ENCODE measurements at places on chromosomes 4 and X.

GRCh38 chr4:145709843-145710242, 29.9 kb downstream of the C4orf51 start:
- no peak for DNase-seq

DNA sequence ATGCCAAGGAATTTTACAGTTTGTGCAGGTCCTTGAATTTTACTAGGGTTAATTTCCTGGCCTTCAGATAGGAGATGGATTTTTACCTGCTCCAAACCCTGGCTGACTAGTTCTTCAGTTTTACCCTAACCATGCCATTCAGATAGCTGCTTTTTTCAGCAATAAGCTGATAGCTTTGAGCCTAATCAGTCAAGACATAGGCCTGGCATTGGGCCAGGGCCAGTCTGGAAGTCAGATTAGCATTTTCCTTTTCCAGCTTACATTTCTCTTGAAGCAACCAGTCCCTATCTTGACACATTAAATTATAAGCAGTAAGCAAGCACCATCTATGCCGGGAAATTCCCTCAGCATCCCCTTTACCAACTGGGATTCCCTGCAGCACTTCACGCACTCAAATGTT, 177.1 kb downstream of the ADGRA3 start:
- no peak for DNase-seq

- no peak for DNase-seq
Observed at GRCh38 chr4:3853388-3854035, 87.3 kb downstream of the ADRA2C start.

DNA sequence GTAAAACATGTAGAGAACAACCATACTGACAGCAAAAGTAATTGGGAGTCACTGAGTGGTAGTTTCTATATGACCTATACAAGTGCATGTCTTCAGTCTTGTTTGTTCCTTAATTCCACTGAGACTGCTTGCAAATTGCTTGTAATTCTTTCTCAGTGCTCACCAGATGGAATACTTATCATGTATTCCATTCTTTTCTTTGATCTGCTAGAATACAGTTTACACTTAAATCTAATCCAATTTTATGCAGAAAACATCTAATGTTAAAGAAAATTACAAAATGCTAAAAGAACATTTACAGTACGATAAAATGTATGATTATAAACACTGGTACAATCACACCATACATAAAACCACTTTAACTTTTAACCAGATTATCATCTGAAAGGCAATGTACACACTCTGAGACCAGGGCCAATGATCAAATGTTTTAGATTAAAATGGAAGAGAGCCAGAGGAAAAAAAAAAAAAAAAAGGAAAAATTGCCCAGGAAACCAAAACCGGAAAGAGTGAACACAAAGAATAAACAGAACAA, 741.4 kb downstream of the FAT4 start:
- no peak for DNase-seq

- DNase-seq, result no peak
Observed at GRCh38 chr4:80173841-80174240, 23.5 kb upstream of the PRDM8 start.

DNA sequence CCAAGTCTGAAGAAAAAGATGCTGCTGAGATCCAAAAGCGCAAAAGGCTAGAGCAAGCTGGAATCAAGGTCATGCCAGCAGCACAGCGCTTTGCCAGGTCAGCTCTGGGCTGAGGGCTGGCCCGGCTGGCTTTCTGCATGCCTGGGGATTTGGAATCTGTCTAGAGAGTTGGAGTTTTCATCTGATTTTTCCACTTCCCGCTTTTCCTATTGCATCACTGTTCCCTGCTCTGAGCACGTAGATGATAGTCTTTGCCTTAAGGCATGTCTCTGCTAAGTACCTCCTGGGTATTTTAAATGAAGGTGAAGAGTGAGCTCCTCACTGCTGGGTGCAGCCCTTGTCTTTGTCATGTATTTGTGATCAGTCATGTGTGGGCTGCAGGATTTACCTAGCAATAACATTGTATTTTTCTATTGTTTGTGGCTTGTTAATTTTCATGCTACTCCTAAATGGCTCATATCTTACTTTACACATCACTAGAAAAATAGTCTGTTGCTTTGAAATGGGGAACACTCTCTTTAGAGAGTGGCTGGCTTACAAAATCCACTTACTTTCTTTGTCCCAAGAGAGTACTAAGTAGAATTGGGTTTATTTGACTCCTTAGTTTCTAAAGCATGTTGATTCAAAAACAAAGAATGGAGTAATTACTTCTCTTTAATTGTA, 82.8 kb downstream of the LIMCH1 start:
- DNase-seq, result no peak

GRCh38 chr4:6198768-6199421, 1.5 kb downstream of the JAKMIP1 start:
- DNase-seq, result no peak

Data from KBM-7 (cell line).